ENCODE measurements at places on chromosomes 6 and 20.

DNA sequence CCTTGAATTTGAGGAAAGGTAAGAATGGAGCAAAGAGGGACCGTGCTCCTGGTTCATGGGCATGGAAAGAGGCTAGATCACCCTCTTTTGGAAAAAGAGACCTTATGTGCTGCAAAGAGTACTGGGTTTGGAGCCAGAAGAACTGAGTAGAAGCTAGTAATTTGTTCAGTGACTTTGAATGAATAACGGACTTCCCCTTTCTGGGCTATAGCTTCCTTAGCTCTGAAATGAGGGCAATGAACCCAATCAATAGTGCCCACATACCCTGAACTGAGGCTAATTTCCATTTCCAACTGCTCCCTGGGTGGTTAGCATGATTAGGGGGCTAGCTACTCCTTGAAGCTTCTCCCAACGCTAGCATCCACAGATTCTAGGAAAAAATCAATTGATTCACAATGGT is 121.4 kb downstream of the UNC5CL start:
- DNase-seq: peak; percentile 15

GRCh38 chr6:92979281-92979680 is 440.1 kb downstream of the EPHA7 start:
- DNase-seq: no peak

DNA sequence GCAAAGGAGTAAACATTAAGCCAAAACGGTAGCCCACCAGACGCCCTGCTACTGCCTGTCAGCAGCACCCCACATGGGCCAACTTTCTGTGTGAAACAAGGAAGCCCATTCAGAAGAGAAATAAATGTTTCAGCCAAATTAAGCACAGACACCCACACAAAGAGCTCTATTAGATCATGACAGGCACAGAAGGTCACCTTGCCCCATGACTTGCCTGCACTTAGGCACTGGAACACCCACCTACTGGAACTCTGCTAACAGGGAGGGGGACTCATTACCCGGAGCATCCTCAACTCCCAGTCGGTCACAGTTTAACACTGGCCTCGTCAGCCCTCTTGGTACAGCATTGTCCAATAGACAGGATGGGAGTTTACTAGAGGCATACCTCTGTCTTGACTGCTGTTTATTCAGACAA is 31.8 kb downstream of the GFOD1 start:
- DNase-seq: no peak

GRCh38 chr6:85561750-85562357 is 31.8 kb downstream of the SNX14 start:
- DNase-seq: peak; percentile 11

- no peak for DNase-seq
These were observed at the start of gene PI3 for GRCh38 chr20:45174434-45175364. Gene PI3, plus strand, starts transcription at chr20:45174902. Its CDS starts 21 bp downstream, at chr20:45174923.

DNA sequence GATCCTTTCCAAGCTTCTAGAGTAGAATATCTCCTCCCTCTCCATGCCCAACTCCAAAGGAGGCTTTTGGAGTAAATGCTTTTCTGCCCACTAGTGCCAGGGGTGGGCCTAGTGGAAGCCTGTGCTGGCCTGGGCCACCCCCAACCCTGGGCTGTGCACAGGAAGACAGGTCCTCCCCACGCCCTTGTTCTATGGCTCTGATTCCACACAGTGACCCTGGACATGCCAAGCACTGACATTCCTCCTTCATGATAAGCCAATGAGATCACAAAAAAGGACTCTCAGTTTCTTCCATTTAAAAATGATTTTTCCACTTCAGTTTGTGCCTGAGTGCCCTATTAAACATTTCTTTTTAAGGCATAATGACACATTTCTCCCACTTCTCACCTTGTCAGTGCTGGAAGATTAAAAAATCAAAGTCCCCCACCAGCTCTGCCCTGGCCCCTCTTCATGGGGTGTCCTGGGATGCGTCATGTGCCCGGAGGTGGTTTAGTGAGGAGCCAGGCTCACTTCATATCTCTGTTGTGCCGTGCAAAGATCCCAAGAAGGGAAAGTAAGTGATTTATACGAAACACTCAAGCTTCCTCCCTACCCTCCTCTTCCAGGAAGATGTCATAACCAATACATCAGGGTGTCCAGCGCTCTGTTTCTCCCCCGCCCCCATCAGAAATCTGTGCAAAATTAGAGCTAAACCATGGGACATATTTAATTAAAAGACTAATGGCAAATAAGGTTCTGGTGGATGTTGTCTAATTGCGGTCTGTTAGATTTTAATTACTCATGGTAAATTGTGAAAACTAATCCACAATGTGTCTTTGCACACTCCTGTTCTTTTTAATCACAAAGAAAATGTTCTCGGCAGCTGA is 255.0 kb downstream of the NRN1 start:
- no peak for DNase-seq

DNA sequence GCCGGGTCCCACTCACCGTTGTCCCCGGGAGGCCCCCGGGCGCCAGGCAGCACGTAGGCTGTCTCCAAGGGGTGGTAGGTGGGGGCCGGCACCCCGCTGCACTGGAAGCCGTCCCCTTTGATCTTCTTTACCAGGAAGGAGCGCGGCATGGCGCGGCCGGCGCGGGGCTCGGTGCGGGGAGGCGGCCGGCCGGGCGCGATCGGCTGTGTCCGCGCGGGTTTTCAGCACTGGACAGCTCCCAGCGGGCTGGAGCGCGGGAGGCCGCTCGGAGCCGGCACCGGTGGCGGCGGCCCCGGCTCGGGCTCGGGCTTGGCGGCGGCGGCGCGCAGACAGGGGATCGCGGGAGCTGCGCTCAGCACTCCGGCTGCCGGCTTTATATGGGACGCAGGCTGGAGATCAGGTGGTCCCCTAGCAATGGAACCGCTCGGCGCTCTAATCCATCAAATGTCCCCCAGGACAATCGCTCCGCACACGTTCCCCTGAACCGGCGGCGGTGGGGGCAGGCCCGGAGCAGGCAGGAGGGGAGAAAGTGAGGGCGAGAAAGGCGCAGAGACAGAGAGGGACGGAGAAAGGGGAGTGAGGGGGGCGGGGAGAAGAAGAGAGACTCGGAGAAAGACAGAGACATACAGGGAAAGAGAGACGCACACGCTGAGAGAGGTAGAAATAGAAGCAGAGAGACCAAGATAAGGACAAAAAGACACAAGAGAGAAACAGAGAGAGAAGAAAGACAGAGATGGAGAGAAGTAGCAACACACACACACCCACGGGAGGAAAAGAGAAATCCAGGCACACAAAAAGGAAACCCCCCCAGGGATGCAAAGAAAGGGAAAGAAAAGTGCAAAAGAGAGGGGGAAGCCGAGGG is at the start of gene SCRT2:
TSS of gene SCRT2 (minus strand) at position 350 of the 862 bp plus-strand sequence. CDS start at position 149, 201 bp downstream.
- peak; percentile 80 for DNase-seq

GRCh38 chr6:36848658-36849441 is 9.6 kb upstream of the CPNE5 start:
- DNase-seq: peak; percentile 91

GRCh38 chr6:136401749-136402148 is 112.1 kb upstream of the BCLAF1 start:
- no peak for DNase-seq

DNA sequence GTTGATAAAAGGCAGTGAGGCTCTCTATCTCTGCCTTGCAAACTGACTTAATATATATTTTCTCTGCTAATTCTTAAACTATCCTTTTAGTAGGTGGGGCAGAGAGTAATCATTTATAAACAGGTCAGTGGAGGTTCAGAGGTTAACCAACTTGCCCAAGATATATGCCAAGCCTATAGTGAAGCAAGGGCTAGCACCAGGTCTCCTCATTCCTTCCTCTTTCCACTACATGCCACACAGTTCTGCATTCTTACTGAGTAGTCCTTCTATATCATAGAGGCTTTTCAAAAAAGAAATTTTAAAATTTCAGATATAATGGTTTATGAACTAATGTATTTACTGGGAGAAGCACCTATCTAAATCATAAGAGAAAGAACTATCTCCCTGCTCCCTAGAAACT is 8.5 kb downstream of the ARG1 start:
- DNase-seq: peak; percentile 22

GRCh38 chr20:41141153-41141815 is 3.9 kb downstream of the PLCG1 start:
- no peak for DNase-seq

- DNase-seq: peak; percentile 31
These were observed 652 bp downstream of the BMP6 start for GRCh38 chr6:7726416-7727085.

GRCh38 chr6:121480099-121480713 is 44.8 kb downstream of the GJA1 start:
- DNase-seq: no peak

- peak; percentile 92 for DNase-seq
These were observed 59.5 kb upstream of the ARMH2 start for GRCh38 chr6:24858177-24858653.

DNA sequence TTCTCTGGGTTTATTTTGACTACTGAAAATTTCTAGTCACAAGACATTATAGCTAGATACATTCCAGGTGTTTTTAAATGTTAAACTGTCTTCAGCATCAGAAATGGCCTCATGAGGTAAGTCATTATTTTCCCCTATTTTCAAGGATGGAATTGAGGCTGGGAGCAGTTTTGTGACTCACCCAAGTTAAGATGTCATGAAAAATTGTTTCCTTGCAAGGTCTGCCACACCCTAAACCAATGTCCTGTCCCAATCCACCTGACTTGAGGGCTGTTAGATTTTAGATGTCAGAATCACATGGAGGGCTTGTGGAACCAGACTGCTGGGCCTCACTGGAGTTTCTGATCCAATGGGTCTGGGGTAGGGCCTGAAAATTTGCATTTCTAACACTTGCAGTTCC is 16.9 kb downstream of the SLC22A3 start:
- DNase-seq: no peak

GRCh38 chr6:5260111-5260620 is 584 bp downstream of the LYRM4 start:
- peak; percentile 91 for DNase-seq

DNA sequence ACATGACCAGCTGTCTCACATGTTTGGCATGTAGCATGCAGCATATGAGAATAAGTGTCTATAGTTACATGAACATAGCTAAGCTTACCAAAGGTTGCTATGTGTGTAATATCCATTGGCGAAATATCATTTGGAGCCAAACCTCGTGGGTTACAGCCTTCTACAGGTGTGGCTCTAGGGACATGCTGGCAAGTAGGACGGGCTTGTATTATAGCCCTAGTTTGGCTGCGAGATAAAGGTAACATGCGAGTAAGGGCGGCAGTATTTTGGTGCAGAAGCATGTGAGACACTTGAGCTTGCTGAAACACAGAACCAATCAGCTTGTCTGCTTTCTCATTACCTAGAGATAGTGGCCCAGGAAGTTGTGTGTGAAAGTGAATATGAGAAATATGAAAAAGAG is 6.5 kb upstream of the ABHD12 start:
- no peak for DNase-seq

Data from hematopoietic multipotent progenitor cell treated with erythropoietin and hydrocortisone succinate and interleukin-3 and kit ligand, for 4 days (in vitro differentiated cells).